ENCODE measurements at places on chromosomes 6 and 20.
A peak's percentile ranks its signal among the peaks of the same experiment; 100 is the strongest.

DNA sequence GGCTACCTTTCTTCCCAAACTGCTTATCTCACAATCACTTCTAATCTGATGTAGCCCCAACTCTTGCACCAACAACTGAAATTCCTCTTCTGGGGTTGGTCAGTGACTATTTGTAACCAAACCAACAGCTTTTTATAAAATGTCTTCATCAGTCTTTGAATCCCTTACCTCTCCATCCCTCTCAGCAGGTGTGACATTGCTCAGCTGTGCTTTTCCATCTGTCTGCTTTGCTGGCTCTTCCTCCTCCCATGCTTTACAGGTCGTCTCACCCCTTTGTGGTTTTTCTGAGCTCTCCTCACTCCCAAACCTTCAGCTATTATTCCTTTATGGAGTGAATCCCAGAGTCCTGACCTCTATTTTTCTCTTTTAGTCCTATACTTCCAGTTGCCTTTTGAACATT, 5.9 kb downstream of the MAP7 start:
- DNase-seq = no peak

- DNase-seq = no peak
These were observed 49.3 kb downstream of the PRR18 start for GRCh38 chr6:166258854-166259276.

GRCh38 chr20:46688151-46689081, 828 bp downstream of the TP53RK start:
- DNase-seq = peak; percentile 38

GRCh38 chr6:41428336-41428995, 93.1 kb downstream of the NCR2 start:
- DNase-seq = no peak

GRCh38 chr20:43972692-43973091, 58.0 kb downstream of the TOX2 start:
- DNase-seq = no peak

DNA sequence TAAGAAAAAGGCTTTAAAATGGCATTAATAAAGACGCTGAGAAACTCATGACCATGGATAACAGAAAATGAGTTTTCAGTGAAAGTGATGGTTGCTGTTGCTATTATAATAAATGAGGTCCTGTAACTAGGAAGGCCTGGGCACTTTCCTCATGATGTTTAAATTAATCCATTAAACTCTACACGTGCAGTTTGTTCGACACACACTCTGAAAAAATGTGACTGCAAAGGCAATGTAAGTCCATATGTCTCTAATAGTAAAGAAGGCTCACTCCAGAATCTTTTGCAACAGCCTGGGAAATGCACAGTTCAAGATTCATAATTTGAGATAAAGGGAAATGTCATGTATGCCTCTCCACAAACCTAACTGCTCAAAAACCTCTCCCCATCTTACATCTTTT, 153.4 kb downstream of the COL12A1 start:
- DNase-seq = no peak

GRCh38 chr6:93059911-93060310, 359.4 kb downstream of the EPHA7 start:
- peak; percentile 81 for DNase-seq

DNA sequence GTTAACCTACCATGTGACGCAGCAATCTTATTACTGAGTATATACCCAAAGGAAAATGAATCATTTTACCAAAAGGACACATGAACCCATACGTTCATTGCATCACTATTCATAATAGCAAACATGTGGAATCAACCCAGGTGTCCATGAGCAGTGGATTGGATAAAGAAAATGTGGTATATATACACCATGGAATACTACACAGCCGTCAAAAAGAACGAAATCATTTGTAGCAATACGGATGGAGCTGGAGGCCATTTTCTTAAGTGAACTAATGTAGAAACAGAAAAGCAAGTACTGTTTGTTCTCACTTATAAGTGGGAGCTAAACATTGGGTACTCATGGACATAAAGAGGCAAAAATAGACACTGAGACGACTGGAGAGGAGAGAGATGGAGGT, 44.2 kb downstream of the TBPL1 start:
- DNase-seq = no peak

DNA sequence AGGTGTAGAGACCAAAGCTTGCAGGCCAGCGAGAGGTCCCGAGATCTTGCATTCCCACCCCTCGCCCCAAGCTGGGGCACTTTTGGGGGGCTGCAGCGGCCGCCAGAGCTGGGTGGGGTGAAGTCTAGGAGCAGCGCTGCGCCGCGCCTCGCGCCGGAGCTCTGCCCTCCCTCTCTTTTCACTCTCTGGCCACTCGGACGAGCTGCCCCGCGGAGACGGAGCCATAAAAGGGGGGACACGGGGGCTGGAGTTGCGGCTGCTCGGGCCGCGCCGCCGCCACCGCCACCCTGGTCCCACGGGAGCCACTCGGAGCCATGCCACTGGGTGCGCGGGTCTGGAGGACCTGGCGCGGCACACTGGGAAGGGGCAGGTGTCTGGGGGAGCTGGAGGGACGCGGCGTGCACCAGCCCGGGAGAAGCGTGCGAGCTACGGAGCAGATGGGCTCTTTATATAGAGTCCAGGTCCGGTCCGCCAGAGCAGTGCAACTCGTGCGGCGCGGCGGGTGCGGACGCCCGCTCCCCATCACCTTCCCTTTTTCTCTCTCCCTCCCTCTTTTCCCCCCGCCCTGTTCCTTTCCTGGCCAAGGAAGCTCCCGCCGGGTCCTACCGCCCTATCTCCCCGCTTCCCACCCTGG, 687 bp upstream of the HTR1B start:
- DNase-seq = no peak

- DNase-seq = no peak
These were observed 205.8 kb downstream of the TRDN start for GRCh38 chr6:123430970-123431369.

GRCh38 chr6:52666523-52666922, 4.4 kb upstream of the TMEM14A start:
- no peak for DNase-seq

DNA sequence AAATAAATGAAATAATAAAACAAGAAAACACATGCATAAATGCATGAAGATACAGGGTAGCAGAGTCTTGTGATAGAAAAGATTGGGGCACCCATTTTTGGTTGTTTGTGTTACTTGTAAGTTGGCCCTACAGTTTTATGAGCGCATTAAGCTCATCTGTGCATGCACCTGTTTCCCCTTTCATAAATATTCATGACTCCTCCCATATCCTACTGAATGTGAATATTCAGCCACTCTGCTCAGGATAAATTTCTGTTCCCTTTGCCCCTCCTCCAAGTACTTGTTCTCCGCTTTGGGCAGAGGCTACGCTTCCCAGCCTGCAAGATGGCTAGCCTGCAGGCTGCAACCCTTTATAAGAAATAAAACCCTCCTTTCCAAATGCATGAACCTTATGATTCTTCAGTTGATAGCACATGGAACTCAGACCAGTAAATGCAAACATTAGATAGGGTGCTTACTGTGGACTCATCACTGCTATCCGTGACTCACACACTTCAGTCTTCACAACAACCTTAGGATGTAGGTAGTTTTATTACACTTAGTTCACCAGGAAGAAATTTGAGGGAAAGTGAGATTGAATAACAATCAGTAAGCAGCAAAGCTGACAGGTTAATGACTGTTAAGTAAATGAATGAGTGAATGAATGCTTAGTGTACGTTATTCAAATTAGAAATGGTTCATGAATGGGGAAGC, 15.0 kb downstream of the ALDH8A1 start:
- no peak for DNase-seq

DNA sequence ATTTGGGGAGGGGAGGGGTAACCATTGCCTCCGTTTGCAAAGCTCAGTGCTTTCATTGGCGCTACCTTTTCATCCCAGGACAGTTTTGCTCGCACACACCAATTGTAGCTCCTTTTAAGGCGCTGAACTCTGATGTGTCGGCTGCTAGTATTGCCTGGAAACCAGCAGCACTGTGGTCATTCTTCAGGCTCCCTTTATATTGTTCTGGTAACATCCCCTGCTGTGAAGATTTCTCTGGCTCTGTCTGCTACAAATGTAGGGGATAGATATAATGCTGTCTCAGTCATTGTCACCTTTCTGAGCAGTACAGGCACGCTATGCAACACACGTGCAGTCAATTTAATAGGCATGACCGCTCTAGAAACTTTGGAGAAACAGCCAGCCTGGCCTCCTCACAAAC, 172.9 kb upstream of the SASH1 start:
- DNase-seq = no peak

- DNase-seq = no peak
These were observed 29.6 kb upstream of the HBS1L start for GRCh38 chr6:135084001-135084915.

- no peak for DNase-seq
These were observed 121.5 kb upstream of the MCHR2 start for GRCh38 chr6:100115407-100116101.

GRCh38 chr6:32047539-32047854, 9.3 kb downstream of the CYP21A2 start:
- no peak for DNase-seq

DNA sequence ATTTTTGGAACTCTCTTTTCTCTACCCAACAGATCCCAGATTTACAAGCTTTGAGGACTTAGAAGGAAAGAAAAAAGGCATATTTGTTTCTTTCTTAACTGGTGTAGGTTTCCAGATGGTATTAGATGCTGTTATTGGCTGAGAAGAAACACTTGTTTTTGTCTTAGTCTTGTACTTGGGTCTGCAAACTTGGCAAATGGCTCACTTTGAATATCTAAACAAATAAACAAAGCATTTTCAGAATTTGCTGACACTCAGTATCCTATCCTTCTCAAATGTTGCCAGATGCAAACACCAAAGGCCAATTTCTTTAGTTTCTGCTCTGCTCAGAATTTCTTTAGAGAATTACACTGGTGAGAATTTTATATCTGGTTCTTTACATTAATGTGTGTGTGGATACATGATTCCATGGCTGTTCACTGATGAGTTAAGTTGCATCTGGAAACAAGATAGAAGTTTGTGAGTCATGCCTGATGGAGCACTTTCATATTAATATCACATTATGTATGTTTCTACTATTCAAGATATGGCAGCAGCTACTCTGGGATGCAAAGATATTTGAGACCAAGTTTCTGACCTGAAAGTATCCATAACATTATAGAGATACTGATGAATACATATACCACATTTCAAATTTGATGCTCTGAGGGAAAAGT, 43.7 kb upstream of the CEP162 start:
- no peak for DNase-seq

GRCh38 chr6:113854531-113855499, 2.3 kb upstream of the MARCKS start:
- DNase-seq = peak; percentile 90

DNA sequence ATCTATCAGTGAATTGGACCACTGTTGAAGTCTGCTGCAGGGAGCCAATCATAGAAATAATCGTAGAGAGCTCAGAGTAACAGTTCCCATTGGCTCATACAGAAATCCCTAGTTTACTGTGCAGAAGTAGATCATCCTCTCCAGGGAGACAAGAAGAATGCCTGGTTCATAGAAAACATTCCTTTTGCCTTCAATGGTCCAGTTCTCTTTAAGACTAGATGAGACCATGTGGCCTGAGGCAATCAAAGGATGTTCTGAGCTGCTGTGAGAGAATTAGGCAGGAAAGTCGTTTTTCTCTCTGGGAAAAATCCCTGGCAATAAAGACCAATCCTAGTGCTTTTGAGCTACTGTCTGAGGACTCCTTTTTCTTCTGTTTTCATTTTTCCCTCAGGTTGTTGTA, 208.4 kb downstream of the CENPW start:
- DNase-seq = no peak

- DNase-seq = no peak
These were observed 76.6 kb upstream of the ARID1B start for GRCh38 chr6:156700440-156701057.

GRCh38 chr6:34096814-34097213, 49.1 kb downstream of the GRM4 start:
- no peak for DNase-seq

DNA sequence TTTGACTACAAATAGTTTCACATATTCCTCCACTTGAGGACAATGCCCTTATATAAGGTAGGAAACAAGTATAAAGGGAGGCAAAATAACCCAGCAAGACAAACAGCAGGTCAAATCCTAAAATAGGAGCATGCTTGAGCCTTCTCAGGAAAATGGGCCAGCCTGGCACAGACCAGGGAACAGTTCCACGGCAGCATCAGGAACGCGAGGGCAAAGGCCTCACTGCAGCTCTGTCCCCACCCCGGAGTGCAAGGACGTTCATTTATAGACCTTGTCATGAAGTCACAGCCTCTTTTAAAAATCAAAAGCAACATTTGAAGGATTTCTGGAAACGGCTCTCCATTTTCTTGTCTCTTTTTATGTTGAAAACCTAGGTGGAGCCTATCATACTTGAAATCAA, 17.1 kb downstream of the PDE10A start:
- no peak for DNase-seq
